Heart left ventricle (tissue), 16 donors: ENCODE measurements at places on chromosomes 3 and 15. TPM values are rescaled to one million over a fixed set of nuclear protein-coding genes. Genes with fewer than 3 reads are reported as not detected.
A peak's percentile ranks its signal among the peaks of the same experiment; 100 is the strongest.

CCR1 gene
- 0.61 TPM for polyA plus RNA-seq

- no peak for DNase-seq
These were observed 258.4 kb downstream of the OPA1 start for GRCh38 chr3:193851428-193851847.

GRCh38 chr3:184691397-184692231, 20.2 kb downstream of the MAGEF1 start:
- peak; percentile 38 for DNase-seq

TMEM41A gene
- polyA plus RNA-seq = 6.7 TPM

DNA sequence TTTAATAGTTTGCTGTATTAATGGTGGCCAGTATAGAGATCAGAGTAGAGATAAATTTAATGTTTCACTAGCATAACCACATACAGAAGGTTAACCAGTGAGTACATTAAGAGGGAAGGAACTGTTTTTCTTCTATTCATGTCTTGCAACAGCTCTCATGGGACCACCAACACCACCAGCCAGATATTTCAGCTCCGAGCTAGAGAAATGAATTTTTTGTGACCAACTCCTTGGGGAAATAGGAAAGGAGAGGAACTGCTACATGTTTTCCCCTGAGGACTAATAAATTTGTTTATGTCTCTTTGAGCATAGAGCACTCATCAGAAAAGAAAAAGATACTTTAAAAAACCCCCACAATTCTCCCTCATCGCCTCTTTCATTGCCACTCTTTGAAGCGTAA, 247.5 kb downstream of the MBNL1 start:
- no peak for DNase-seq

DNA sequence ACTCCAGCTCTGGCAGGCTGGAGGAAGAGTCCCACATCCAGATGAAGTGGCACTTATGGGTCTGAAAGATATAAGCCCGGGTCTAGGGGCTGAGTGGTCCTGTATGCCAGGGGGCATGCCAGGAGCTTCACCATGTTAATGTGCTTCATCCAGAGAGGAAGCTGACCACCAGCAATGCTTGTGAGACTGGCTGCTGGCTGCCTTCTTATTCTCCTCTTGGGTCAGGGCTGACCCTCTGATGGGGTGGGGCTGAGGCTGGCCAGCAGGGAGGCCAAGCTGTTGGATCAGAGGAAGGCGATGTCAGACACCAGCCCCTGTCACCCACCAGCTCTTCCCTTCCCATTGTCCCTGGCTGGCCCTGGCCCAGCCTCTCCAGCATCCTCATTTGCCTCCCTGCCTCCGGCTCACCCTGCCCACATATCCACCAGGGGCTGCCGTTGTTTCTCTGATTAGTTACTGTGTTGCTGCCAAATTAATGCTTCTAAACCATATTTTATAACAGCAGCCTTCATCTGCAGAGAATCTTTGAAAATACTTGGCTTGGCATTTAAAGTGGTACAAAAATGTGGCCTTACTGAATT, 20.4 kb upstream of the PSTPIP1 start:
- no peak for DNase-seq
